ENCODE measurements at places on chromosomes 4 and X.

DNA sequence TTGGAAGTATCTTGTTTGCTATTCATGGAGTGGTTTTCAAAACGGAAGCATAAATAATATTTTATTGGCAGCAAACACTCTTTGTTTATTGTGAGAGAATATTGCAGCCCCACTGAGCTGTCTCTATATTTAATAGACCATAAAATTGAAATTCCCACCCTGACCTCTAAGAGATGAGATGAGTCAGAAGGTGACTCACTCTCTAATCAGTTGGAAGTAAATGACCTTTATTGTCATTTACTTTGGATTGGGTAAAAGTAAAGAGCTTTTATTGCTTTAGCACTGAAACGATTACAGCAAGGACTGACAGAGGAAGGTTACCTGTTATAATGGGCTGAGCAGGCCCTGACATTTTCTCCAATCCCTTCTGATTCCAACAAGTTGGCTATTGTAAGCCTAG lies 55.0 kb downstream of the SYTL5 start:
- DNase-seq = no peak

DNA sequence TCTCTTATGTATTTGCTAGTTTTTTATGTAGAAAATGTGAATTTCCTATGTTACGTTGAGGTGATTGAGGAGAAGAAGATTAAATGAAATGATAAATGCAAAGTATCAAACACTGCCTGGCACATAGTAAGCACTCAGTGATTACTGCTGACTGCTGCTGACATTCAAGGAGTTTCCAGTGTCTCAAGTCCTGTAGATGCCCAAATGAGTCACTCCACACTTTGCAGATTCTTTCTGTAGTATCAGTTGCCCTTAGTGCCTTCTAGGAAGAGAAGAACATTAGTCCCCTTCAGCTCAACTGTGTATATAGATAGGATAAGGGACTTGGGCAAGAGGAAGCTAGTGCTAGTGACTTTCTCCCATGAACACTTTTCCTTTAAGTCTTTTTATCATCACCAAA lies 240.5 kb upstream of the TEX13A start:
- DNase-seq = no peak

GRCh38 chrX:85996555-85996954 lies 50.8 kb downstream of the CHM start:
- DNase-seq = no peak

DNA sequence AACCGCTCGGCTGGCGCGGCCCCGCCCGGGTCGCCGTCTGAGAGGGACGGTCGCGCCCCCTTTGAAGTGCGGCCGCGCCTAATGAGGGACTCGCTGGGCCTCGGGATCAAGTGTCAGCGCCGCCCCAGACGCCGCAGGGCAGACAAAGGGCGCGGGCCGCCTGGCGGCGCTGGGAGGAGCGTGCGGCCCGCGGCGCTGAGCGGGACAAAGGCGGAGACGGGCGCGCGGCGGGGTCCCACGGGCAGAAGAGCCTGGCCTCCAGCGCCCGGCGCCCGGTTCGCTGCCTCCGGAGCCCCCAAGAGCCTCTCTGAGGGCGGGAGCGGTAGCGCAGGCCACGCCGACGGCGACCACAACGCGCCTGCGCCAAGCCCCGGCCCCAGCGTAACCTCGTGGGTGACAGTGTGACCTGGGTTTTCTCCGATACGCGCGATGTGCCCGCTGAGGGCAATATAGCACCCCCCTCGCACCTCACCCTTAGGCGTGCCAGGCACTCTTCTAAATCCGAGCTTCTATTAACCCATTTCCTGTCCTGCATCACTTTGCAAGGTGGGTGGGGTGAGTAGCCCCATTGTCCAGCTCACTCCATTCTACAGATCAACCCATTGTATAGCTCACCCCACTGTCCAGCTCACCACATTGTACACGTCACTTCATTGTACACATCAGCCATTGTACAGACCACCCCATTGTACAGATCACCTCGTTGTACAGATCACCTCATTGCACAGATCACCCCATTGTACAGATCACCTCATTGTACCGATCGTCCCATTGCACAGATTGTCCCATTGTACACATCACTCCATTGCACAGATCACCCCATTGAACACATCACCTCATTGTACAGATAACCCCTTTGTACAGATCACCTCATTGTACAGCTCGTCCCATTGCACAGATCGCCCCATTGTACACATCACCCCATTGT lies 33.7 kb upstream of the STX18 start:
- DNase-seq = no peak

GRCh38 chr4:78673337-78673736 lies 102.8 kb upstream of the BMP2K start:
- no peak for DNase-seq

DNA sequence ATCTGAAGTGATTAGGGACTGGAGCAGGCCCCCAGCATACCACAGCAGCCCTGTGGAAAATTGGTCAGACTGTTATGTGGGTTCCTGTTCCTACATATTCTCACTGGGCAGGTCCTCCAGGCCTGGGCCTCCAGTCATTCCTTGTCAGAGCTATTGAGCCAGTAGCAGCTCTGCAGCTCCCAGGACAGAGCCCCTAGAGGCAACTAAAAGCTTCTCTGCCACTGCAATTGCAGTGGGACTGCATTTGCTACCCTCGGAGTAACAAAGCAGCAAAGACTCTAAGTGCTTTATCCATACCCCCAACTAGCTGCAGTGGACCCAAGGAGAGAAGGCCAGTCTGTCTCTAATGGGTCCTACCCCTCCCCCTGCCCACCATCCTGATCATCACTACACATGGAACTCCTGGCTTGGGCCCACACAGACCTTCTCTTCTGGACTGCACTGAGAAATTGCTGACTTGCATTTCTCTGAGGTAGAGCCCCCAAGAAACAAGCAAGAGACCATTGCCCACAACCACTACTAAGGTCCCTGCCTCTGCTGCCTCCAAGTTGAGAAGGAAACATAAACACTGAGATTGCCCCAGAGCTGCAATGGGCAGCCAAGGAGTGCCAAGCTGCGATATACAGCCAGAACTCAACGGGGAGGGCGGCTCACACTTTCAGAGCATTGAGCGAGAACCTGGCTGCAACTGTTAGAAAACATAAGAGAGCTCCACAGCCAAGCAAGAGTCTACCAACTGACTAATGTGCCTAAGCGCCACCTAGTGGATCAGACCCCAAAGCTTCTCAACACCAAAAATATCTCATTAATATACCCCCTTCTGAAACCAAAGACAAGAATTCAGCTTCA lies 738.7 kb upstream of the NDST4 start:
- no peak for DNase-seq

DNA sequence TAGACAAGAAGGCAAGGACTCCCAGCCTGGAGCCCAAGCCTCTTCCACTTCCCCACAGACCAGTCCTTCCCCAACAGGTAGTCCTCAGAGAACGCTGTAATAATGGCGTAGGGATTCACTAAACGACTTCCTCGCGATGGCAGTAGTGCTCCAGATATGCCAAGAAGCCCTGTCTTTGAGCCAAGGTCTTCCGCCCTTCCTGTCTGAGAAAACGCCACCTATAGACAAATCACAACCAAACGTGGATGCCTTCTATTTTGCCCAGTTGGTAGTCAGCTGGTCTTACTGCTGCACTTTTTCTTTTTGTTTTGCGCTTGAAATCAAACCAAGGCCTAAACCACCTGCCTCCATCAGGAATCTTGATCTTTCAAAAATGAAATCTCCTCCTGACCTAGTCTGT lies 203.3 kb downstream of the OR13H1 start:
- DNase-seq = no peak

DNA sequence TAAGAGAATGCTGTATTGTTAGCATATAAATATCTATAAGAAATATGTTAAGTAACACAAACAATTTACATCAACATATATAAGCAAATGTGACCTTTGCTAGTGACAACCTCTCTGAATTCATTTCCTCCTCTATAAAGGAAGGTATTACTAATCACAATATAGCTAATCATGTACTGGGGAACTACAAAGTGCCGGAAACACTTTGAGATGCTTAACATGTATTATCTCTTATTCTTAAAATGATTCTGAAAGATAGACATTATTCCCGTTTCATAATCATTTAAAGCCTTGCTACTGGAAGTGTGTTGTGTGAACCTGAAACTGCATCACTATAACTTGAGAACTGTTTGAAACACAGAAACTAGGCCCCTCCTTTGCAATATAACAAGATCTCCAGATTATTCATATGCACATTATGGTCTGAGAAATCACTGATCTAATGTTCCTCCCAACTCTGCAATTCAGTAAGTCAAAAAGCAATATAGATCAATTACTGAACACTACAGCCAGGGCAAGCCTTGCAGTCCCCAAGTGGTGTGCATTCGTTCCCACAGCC lies 54.0 kb downstream of the KLHL8 start:
- DNase-seq = no peak

- no peak for DNase-seq
Measured at GRCh38 chr4:176123710-176124407, 58.2 kb downstream of the WDR17 start.

DNA sequence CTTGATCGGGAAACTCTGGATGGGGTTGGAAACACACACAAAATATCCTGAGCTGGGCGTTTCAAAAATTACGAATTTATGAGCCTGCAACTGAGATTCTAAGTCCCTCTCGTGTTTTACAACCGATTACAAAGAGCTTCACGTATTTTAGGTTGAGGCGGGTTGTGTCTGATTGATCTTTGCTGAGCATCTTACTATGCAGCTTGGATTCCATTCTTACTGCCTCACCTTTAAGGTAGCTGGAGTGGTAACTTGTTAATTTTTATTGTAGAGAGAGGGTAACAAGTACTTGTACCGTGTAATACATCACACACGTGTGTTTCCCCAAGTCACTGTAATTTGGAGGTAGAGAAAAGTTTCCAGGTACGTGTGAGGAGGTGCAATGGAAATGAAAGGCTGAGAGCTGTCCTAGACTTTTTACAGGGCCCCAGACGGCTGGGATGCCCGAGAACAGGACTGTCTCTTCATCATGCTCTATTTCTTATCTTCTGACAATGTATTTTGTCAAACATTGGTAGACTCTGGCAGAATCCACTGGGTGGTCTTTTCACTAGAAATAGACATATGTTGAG lies 97.8 kb upstream of the TENM3 start:
- no peak for DNase-seq

DNA sequence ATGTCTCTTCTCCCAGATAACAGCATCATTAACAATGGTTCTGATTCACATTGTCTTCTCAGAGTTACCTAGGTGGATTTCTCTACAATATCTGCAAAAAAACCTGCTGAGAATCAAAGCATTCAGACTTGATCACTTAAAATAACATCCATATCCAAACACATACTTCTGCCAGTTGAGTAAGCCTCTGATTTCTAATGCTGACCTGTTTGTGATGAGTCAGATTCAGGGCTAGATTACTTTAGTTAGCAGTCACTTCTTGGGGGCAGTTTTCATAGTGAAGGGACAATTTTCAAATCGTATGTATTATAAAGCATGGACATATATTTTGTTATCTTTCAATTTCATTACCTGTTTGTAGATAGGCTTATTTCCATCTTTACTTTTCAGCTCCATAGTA lies 35.5 kb downstream of the CCNI start:
- DNase-seq = no peak

DNA sequence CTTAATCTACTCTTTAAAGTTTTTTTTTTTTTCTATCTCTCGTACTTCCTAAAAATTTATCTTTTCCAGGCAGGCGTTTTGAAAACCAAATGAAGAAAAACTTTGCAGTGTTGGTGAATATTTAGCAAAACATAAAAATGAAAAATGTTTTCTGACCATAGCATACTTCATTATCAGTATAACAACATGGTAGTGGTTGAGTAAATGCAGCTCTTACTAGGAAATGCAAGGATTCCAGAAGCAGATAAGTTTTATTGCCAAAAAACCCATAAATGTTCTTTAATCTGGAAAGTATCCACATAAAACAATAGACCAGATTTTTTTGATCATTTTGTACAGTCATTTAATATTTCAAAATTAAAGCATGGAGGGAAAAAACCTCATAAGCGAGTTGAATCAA lies 136.9 kb upstream of the GUCY1A1 start:
- no peak for DNase-seq

DNA sequence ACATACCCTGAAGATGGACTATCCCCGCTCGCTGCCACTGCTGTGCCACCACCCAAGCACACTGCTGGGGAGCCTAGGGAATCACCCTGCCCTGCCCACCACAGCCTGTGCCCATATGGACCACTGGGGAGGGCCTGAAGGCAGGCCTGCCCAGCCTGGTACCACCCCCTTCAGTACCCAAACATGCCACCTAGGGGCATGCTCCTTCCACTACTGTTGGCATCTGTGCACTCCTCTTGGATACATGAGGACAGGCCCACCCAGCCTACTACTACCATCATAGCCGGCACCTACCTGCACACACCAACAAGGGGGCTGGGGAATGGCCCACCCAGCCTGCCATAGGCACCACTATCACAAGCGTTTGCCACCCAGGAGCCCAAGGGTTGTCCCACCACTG lies 30.1 kb upstream of the PRDX4 start:
- DNase-seq = no peak

GRCh38 chr4:59247032-59247431 lies 1953.1 kb upstream of the ADGRL3 start:
- no peak for DNase-seq

DNA sequence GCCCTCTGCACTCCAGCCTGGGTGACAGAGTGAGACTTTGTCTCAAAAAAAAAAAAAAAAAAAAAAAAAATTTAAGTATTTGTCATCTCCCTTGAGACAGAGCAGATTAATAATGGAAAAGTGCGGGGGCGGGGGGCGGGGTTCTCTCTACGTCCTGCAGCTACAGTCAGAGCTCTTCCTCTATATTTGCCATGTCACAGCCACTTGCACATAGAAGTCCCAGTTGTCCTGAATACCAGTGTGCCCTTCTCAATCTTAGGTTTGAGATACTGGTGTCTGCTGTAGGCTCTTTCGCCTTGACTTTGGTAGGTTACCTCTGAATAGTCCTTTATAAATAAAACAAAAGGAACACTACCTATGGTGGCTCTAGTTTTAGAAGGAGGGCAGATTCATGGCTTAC lies 237.8 kb upstream of the PGRMC2 start:
- no peak for DNase-seq

- no peak for DNase-seq
Measured at GRCh38 chr4:16580514-16580913, 317.9 kb downstream of the LDB2 start.

- no peak for DNase-seq
Measured at GRCh38 chr4:88722828-88723227, 25.2 kb upstream of the NAP1L5 start.

DNA sequence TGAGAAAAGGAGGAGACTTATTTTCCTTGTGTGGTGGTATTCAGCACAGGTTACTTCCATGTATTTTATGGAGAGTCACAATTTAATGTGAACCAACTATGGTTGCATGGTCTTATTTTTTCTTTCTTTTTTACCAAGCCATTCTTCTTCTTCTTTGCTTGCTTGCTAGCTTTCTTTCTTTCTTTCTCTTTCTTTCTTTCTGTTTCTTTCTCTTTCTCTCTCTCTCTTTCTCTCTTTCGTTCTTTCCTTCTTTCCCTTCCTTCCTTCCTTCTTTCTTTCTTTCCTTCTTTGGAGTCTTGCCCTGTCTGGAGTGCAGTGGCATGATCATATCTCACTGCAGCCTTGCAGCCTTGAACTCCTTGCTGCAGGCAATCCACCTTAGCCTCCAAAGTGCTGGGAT lies 68.9 kb downstream of the DOCK11 start:
- DNase-seq = no peak

GRCh38 chrX:108582151-108582550 lies 142.5 kb downstream of the COL4A5 start:
- DNase-seq = no peak

- DNase-seq = no peak
Measured at GRCh38 chr4:64271601-64272081, 137.6 kb downstream of the TECRL start.

Measured in GOT3 (cell line).